ENCODE measurements at places on chromosomes 4 and X. TPM values are rescaled to one million over a fixed set of nuclear protein-coding genes. Genes with fewer than 3 reads are reported as not detected.

DNA sequence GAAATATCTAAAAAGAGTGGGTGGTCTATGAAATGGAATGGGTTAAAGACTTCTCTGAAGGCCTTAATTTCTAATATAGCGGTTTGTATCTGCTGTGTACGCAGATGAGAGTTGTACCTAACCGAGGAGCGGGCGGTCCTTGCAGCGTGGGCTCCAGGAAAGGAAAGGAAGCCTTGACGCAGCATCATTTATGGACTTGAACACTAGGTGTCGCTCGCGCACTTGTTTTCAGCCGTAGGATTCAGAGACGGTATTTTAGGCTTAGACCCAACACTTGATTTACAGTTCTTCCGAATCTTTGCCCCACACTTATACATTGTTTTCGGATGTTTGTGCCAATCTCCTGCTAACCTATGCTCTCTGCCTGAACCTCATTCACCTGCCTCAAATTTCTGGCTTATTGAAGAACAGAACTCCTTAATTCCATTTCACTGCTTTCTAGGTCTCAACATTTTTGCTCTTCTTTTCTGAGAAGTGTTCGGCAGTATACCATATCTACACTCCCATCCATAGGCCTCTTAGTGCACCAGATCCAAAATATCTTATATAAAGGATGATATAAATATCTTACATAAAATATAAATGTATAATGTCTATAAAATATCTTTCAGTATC, 48.9 kb upstream of the AADAT start:
- ATAC-seq = peak; percentile 59

GRCh38 chrX:45743906-45744625, 543.4 kb upstream of the DIPK2B start:
- no peak for ATAC-seq

GRCh38 chr4:7425124-7425523, 9.6 kb downstream of the PSAPL1 start:
- no peak for ATAC-seq

DNA sequence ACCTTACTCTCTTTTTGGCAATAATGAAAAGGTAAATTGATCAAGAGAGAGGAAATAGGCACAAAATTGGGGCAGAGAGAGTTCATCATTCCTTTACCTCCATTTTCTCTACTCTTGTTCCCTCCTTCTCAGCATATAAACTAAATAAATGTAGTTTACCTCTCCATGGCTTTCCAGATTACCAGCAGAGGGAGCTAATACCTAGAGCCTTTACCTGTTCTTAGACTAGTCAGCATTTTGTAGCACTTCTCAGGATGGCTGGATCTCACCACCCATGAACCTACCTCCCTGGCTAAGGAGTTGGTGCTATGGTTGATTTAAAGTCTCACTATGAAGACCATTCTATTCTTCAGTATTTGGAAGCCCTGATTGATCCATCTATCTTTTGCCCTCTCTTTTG, 15.7 kb downstream of the OFD1 start:
- peak; percentile 50 for ATAC-seq

Gene CLGN
- 2.9 TPM for total RNA-seq

GRCh38 chr4:67542076-67542475, 3.2 kb downstream of the CENPC start:
- no peak for ATAC-seq

GRCh38 chr4:184150102-184150839, 67.4 kb downstream of the ENPP6 start:
- no peak for ATAC-seq

- ATAC-seq = no peak
Observed at GRCh38 chr4:8015512-8015911, 75.9 kb upstream of the AFAP1 start.

DNA sequence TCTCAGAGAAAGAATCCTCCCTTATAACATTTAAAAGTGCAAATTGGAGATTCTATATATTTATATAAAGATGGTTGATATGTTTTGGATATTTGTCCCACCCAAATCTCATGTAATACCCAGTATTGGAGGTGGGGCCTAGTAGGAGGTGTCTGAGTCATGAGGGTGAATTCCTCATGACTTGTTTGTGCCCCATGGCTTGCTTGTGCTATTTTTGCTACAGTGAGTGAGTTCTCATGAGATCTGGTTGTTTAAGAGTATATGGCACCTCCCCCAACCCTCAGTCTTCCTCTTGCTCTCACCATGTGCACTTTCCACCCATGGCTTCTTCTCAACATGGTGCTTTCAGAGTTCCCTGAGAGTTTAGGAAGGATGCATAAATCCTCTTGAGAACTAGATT, 9.5 kb upstream of the ANKRD50 start:
- no peak for ATAC-seq

GRCh38 chrX:74509989-74510388, 88.7 kb downstream of the SLC16A2 start:
- no peak for ATAC-seq

Gene MTTP
- 1.5 TPM for total RNA-seq

DNA sequence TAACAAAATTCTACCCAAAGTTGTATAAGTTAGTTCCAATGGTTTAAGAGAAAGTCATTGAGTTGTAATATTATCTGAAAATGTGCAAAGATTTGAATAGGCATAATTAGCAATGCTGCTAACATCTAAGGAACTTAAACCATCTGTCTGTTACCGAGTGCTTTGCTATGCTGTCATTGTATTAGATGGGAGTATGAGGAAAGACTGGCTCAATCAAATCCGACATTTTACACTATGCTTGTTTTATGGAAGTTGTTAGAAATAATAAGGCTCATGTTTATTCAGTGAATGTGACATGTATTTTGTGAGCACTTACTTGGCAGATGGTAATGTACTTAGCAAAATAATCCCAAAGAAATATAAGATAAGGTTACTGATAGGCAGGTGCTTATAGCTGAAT, 1715.1 kb downstream of the PCDH7 start:
- no peak for ATAC-seq

DNA sequence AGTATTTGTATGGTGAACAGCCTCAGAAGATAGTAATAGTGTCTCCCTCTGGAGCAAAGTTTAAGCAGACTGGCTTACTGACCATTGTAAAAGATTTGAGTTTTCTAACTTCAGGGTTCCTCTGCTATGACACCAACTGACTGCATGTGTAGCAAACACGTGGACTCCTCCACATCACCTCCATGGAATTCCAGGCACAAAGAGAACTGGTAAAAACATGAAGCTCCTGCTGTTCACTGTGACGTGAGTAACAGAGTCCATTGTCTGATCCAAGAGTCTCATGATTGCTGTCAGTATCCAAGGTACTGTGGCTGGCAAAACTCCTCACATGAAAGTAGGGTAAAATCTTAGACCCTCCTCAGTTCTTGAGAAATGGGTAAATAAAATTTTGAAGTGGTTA, 107.6 kb upstream of the FAM9B start:
- no peak for ATAC-seq

DNA sequence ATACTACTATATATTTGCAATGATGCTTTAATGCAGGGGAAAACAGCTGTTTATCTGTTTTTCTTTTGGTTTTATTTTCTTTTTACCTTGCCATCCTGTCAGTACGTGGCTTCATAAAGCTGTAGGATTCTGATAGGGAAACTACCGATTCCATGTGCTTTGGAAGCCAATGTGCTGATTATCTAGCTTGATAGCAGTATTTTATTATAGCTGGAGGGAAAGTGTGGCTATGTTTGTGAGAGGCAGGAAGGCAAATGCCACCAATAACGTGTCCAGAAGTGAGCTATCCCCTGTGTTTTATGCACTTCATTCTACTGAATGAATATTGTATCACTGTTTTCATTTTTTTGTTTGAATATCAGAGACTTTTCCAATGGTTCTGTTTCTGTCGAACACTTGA, 43.7 kb downstream of the IL15 start:
- no peak for ATAC-seq

GRCh38 chr4:66640233-66640990, 904.9 kb downstream of the CENPC start:
- no peak for ATAC-seq

- no peak for ATAC-seq
Observed at GRCh38 chrX:115531818-115532403, 29.1 kb upstream of the PLS3 start.

GRCh38 chr4:70008771-70009170, 13.0 kb downstream of the STATH start:
- ATAC-seq = no peak

Gene TCEAL1
- 293 TPM for total RNA-seq

DNA sequence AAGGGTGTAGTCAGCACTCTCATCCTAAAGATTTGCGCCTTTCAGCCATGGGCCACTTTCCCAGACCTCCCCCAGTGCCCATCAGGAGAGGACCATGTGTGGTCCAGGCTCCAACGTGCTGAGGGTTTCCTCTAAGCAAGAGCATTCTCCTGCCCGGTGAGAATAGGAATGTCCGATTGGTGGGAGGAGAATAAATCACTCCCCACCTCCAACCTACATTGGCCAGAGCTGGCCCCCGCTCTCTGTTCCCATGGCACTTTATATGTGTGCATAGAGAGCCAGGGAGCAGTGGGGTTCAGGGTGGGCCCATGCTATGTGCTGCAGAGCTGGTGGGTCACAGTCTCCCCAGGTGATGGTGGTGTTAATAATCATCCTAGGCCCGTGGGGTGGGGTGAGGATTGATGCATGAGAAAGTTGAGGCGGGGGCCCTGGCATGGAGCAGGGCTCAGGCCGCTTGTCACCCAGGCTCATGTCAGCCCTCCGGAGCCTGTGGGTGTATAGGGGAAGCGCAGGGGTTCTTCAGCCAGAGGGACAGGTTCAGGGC, 6.8 kb upstream of the SORCS2 start:
- ATAC-seq = no peak

Gene CLDN22
- total RNA-seq = not detected

DNA sequence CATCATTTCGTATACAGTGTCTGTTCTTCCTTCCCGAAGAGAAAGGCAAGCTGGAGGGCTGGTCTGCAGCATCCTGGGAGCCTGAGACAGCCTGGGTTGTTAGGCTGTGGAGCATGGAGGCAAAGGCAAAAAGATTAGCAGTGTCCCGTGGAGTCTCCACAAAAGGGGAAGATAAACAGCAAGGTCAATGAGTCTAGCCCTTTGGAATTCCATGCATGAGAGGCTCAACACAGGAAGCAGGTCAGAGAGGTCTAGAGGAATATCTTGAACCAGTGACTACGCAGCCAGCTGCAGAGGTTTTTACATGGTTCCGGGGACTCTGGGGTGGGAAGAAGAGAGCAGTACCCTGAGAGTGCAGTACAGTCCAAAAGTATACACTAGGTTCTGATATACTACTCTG, 12.2 kb upstream of the MCF2 start:
- ATAC-seq = no peak

GRCh38 chr4:28966982-28967381, 1753.2 kb upstream of the PCDH7 start:
- ATAC-seq = no peak

- ATAC-seq = no peak
Observed at GRCh38 chr4:168739886-168740285, 243.0 kb downstream of the PALLD start.

GRCh38 chr4:39390603-39391002, 16.1 kb upstream of the KLB start:
- no peak for ATAC-seq

Gene RPA4
- 0.77 TPM for total RNA-seq

Gene ACSL1
- 48.5 TPM for total RNA-seq

- no peak for ATAC-seq
Observed at GRCh38 chr4:30717208-30718020, 2.8 kb upstream of the PCDH7 start.

Gene ETDC
- total RNA-seq = not detected

- ATAC-seq = no peak
Observed at GRCh38 chrX:805103-805670, 174.6 kb downstream of the SHOX start.

- ATAC-seq = no peak
Observed at GRCh38 chrX:31271615-31272471, 200.0 kb upstream of the FTHL17 start.

GRCh38 chrX:47583240-47583861, 1.1 kb downstream of the TIMP1 start:
- no peak for ATAC-seq

Gene EOLA2
- total RNA-seq = 17.4 TPM

DNA sequence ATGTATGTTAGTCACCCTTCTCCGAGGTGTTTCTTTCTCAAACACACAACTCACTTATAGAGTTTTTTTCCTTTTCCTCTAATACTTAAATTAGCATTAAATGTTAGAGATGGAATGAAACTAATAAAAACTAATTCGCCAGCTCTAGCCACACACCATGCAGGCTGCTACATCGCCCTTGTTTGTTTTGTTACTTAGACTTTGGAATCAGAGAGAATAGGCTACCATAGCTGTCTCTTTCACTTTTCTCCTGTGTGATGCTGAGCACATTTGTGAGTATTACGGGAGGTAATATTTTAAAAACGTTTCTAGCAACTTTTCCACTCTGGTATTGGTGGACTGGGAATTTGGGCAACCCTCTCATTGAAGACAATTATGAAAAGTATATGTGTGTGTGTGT, 43.5 kb downstream of the ESX1 start:
- no peak for ATAC-seq

- ATAC-seq = peak; percentile 88
Observed at GRCh38 chrX:112687189-112687691, 7.5 kb upstream of the LHFPL1 start.

DNA sequence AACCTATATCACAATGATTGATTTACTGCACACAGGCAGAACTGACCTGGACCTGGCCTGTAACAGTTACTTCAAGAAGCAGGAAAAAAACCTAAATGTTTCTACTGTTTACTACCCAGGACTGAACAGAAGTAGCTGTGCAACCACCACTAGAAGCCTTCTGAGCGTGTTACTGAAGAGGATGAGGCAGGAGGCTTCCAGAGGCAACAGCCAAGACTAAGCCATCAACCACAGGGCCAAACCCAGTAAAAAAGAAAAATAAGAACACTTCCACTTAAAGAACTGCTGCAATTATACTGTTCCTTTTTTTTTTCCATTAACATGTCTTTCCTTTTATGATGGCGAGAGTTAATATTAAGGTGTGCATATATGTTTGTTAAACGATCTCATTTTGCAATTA, 29.4 kb upstream of the TTC29 start:
- no peak for ATAC-seq

GRCh38 chr4:44927399-44928380, 201.3 kb upstream of the GNPDA2 start:
- no peak for ATAC-seq

GRCh38 chrX:136626237-136626636, 21.7 kb upstream of the CD40LG start:
- no peak for ATAC-seq

DNA sequence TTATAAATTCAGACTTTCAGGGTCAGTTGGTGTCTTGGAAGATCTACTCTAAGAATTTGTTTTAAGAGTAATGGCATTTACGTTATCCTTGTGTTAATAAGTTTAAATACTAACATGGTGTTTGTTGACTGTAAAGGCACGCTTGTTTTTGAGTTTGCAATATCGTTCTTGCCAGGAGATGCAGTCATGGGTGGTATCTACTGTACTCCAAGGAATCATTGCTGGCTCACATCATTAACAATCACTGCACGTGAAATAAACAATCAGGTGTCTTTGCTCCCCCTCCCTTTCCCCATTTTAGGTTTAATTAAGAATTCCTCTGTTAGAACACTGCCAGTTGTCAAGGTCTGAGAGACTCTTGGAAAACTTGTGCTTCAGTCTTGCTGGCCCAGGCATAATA, 1.6 kb downstream of the HHIP start:
- ATAC-seq = no peak
